Stimulated activated CD8-positive, alpha-beta memory T cell treated with anti-CD3 and anti-CD28 coated beads, Interleukin-12 subunit alpha, Interleukin-12 subunit beta, amount 100 ng/mL, for 4 hours (primary cell): ENCODE measurements at places on chromosomes 6 and 20.

DNA sequence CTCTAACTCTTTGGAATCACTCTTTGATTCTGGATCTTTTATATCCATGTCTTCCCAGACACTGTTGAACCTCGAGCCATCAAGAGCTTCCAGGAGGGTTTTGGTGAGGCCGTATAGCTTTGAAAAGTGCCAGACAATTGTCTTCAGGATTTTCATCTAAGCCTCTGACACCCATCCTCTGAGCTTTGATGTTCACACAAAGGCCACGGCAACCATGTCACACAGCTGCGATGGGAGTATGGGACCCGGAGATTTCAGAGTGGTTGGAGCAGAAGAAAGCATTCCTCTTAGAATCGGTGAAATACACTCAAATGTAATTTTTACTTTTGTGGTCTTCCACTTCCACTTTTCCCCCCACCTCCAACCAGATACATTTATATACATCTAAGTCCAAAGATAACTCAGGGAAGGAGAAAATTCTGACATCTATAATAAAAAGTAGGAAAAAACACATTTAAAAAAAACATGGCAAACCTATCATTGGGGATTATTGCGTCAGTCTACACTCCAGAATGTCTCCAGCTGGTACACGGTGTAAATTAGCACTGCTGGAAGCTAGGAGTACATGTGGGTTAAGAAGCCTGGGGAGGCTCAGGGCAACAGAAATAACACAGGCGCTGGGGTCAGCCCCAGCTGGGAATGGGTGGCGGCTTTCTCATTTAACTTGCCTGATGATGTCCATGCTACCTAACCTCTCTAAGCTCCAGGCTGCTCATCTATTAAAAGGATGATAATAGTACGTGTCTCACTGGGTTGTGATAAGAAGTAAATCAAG lies 92.7 kb downstream of the LY86 start:
- no peak for DNase-seq

DNA sequence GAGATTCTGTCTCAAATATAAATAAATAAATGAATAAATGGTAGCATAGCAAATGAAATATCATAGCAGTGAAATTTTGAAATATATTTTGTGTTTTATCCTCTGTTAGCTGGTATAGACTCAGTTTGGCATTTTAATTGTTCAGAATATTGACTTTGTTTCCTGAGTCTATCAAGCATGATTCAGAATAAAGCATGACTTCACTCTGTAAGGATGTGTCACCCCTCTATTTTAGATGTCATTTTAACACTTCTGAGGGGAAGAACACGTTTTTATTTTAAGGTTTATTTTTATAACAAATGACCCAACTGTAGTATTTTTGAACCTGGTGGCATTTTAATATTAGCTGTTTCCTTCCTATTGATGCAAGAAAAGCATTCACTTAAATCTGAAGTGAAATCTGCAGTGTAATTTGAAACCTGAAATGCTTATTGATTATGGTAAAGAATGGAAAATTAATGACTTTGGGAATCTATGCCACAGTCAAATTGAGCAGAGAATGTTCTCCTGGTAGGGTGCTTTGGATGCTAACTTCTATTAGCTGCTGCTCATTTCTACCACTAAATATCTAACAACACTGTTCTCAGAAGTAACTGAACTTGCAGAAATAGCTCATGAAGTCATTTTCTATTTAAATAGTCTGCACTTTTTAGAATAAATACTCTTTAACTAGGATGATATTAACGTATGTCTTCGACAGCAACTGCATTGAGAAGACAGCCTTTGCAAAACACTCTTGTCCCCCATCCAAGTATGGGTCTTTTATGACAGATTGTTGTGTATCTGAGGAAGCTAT lies 114.2 kb downstream of the SOX4 start:
- no peak for DNase-seq

DNA sequence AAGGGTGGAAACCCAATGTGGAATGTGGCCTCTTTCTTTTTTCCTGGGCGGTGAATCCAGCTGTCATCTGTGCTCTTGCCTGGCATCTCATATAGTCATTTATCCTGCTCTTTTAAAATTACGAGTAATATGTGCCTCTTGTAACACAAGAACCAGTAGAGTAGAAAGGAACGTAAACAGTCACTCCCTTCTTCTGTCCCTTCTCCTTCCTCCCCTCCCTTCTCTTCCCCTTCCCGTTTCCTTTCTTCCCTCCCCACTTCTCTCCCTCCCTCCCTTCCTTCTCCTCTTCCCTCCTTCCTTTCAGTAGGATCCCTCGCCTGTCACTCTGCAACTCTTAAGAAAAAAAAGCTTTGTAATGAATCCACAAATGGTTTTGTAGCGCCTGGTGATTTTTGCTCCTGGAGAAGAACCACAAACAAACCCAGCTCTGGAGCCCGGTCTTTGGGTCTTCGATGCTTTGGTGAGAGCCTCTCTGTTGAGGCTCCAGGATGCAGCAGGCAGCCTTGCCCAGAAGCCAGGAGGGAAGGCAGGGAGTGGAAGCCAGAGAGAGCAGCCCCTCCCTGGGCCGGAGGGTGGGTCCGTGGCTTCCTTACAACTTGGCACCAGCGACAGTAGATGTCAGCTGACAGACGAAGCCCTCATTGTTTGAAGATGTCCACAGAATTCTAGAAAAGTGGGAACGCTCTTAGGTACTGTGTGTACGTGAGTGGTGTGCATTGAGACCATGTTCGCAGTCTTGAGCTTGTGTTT lies 15.0 kb downstream of the DUSP22 start:
- DNase-seq: no peak

DNA sequence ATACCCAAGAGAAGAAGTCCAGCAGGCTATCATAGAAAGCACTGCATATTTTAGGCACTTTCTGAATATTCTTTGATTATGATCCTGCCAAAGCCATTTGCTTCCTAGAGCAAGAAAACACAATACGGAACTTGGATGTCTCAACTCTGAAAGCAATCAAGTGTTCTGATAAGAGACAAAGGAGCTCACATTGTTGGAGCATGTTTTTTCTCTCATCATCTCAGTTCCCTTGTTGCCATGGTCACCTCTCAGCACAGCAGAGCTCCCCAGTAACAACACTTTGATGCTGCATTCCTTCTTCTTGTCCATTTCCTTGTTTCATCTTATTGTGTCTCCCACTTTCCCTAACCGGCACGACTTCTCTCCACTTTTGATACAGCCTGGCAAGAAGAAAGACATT lies 168.7 kb upstream of the FUT9 start:
- DNase-seq: no peak

DNA sequence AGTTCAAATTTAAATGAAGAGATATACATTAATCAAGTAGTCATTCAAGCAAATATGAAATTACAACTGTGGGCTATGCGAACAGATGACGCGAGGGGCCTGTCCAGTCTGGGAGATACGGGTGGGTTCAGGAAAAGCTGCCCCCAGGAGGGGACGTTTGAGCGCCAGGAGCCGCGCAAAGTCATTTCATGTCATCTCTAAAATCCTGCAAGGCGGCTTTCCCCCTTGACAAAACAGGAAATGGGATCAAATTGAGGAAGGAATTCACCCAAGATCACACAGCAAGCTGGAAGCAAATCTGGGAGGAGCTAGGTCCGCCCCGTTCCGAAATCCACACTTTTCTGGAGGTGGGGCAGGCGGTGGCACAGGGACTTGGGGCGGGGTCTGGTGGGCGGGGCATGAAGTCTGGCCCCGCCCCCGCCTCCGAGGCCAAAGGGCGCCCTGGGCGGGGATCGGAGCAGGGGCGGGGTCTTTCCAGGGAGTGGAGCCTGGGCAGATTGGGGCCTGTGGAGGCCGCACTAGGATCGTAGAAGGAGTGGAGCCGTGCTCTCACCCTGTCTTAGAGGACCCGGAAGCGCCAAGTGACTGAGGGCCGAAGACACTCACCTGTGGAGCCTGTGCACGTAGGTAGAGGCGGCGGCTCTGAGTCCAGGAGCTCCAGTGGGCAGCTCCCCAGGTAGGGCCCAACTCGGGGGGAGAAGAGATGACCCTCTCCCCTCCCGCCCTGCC lies at the start of gene LPIN3:
Gene LPIN3, plus strand, starts transcription at position 495 of the 729 bp plus-strand sequence. CDS start 4,983 bp downstream, outside the sequence.
- no peak for DNase-seq

- DNase-seq: no peak
Measured at GRCh38 chr6:131398176-131398575, 174.8 kb upstream of the ARG1 start.

DNA sequence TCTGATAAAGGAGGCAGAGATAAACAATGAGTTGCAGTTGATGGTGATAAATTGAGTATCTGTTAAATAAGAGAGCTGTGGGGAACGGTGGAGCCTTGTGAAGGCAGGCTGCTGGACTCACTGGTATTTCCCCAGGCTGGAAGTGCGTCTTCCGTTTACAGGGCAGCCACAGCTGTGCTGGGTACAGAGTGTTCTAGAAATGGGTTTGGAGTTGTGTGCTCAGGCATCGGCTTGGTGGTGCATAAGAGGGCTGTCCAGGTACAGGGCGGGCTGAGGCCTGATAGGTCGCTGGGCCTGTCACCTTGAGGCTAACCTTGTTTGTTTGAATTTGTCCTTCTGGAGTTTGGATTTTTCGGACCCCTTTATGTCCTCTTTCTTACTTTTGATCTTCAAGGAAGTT lies 39.3 kb downstream of the ARID1B start:
- DNase-seq: no peak

- no peak for DNase-seq
Measured at GRCh38 chr6:90230548-90231215, 66.0 kb downstream of the BACH2 start.

- no peak for DNase-seq
Measured at GRCh38 chr6:5191222-5191621, 69.5 kb downstream of the LYRM4 start.

DNA sequence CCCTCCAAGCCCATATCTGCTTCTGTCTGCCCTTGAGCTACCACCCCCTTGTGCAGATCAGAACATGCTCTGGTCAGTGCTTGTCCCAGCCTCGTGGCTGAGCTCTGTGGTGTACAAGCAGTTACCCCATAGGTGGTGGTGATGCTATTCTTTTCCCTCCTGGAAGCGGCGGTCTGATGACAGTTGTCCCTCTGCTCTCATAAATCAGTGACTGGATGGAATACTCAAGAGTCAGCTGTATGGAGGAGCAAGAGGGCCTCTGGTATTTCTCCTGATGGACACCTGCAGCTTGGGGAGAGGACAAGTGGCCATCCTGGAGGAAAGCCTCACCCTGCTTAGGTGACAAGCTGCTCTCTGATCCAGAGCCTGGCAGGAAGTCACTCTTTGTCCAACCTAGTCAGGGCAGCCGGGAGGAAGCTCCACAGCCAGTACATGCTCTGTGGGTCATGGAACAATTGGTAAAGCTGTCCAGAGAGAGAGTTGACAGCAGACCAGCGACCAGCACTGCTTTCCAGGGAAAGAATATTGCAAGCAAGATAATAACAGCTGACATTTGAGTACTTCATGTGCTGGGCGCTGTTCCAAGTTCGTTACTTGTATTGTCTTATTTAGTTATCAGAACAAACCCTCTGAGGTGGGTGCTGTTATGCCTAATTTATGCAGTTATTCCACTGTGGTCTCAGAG lies 47.1 kb downstream of the SCAND1 start:
- no peak for DNase-seq

- no peak for DNase-seq
Measured at GRCh38 chr6:127792616-127793015, 108.2 kb downstream of the THEMIS start.

DNA sequence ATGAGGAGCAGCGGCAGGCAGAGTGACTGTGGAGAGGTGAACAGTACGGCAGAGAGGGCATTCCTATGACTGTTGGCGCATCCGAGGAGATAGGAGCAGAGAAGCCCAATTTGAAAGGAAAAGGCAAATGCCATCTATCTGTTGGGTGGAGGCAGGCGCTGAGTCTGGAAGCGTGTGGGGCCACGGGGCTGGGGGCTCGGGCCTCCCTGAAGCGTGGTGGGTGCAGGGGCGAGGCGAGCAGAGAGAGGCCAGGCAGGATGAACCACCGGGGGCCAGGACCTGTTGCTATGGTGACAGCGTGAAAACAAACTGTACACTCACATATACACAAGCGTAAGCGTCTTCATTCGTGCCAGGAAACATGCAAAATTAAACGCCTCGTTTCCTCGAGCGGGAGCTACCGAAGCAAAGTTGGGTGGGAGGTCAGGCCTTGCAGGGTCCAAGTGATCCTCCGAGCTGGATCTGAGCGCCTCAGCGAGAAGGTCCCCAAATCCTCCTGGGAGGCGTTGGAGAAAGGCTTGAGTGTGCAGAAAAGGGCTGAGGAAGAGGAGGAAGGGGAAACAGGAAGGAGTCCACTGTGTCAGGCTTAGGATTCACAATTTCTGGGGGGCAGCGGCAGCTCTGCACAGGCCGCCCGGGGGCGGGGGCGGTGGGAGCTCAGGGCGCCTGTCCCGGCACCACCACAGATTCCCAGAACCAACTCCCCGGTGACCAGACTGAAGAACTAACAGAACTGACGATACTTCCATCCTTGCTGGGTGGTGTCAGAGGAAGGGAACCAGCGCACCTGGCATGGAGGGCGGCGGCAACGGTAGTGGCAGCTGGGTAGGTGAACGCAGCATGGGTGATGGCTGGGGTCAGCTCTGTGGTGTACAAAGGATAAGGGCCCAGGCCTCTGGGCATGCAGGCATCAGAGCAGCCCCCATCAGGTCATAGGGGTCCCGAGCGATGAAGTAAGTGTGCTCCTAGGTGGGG lies 68.2 kb downstream of the KHDC1L start:
- no peak for DNase-seq

- DNase-seq: no peak
Measured at GRCh38 chr6:8441452-8441851, 6.1 kb upstream of the SLC35B3 start.

GRCh38 chr6:3228771-3229565 lies 1.5 kb upstream of the TUBB2B start:
- no peak for DNase-seq

DNA sequence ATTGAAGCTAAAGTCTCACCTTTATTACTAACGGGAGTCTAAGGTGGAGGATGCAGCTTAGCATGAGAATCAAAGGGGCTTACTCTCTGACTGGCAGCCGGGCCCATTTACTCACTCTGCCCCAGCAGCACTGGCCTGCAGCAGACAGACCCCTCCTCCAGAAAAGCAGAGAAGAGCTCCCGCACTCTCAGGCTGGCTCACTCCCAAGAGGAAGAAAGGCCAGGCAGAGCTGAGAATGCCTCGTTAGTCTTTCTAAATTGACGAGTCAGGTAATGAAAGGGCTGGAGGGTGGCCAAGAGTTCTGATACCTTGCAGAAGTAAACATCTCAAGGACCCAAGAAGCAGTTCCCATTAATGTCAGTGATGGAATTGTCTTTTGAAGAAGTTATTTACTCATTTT lies 44.5 kb upstream of the IL20RA start:
- no peak for DNase-seq

GRCh38 chr6:11909696-11910132 lies 102.4 kb upstream of the HIVEP1 start:
- no peak for DNase-seq

DNA sequence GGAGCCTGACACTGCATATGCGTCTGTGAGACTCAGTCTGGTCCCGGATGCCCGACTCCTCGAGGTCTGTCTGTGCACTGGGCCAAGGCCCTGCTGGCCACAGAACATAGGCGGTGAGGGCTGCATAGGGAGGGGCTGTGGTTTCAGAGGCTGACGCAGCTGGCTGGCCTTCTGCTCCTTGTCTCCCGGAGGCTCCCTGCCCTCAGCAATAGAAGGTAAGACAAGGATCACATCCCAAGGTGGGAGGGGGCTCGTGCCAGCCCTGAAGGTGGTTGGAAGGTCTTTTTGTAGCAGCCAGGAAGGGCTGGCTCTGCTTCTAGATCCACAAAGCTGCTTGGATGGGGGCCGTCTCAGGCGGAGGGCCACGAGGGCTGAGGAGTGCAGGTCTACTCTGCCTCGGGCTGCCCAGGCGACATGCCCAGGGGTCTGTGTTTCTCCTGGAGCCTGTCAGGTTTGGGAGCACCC lies 239.8 kb upstream of the SULF2 start:
- no peak for DNase-seq

- no peak for DNase-seq
Measured at GRCh38 chr6:31142361-31142761, 3.5 kb upstream of the PSORS1C2 start.
